ENCODE measurements at places on chromosomes 1 and 21. TPM values are rescaled to one million over a fixed set of nuclear protein-coding genes. Genes with fewer than 3 reads are reported as not detected.
A peak's percentile ranks its signal among the peaks of the same experiment; 100 is the strongest.

GRCh38 chr21:37130971-37131370 lies 57.9 kb downstream of the TTC3 start:
- DNase-seq, result no peak

DNA sequence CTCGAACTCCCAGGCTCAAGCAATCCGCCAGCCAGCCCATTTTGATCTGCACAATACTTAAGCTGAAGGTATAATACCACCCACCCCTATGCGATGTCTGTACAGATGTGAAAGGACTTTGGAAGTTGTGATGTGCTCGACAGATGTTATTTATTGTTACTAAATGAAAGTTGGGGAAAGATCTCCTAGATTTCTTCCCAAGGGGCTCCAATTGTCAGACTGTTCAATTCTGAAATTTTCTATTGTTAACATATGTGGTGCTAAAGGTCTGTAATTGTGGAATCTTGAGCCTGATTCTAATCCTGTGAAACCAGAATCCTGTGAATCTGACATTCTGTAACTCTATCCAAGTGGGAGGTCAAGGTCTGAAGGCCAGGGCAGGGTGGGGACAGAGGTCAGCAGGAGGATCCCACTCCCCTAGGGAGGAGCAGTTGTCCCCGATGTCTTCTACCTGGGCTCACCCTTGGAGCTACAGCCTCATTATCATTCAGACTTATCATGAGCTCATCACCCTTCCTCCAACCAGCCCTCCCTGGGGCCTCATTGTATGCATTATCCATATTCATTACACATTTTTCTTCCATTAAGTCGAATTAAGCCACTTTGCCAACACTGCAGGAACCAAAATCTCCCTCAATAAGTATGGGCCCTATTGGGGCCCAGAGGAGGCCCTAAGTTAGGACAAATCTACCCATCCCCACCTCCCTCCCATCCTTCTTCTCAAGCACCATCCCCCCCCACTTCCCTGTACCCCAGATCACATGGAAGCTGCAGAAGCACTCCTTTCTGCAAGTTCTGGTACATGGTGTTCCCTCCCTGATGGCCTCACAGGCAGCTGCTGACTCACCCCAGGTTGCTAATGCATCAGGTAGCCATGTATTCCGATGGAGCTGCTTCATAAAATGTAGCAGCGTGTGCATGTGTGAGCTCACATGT lies 32.3 kb downstream of the SHISAL2A start:
- DNase-seq, result no peak

DNA sequence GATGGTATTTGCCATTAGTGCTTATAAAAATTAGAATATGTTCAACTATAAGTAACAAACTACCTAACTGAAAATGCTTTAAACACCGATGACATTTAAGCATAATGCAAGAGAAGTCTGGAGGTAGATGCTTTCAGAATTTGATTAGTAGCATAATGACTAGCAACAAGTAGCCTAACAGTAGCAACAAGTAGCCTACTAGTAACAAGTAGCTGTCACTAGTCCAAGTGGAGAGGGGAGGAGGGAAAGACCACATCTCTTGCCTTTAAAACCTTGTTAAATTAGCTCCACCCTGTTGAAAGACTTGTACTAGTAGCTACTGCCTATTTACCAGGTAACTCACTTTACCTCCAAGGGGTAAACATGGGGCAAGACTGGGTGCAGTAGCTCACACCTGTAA lies 7.9 kb downstream of the GPR88 start:
- DNase-seq, result no peak

DNA sequence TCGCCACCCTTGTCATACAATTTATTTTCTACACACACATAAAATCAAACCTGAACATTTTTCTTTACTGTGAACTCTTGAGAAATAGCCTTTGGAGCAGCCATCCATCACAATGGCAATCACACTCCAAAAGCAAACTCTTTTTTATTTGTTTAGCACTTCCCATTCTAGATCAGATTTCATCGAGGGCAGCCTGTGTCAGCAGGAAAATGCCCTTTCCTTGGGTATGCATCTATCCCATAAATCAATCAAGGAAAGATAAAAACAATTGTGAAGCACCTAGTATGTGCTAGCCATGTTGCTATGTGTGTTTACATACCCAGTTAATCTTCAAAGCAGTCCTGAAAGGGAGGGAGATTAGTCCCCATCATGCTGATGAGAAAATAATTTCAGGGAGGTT lies 484.1 kb upstream of the USP24 start:
- no peak for DNase-seq

DNA sequence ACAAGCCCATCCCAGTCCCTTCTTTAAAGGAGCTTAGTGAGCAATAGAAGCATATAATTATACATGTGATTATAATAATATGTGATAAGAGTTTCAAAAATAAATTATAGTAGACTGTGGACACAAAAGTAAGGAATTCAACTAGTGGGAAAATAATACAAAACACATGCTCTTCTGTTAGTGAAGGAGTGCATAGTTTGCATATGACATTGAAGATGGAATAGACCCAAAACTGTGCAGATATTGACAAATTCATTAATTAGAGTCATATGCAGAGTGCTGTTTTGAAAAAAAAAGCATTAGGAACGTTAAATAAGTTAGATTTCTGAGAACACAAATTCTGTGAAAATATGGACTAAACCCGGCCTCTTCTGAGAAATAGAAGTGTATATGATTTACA lies 278.8 kb downstream of the ASTN1 start:
- no peak for DNase-seq

- peak; percentile 43 for DNase-seq
These were observed 169.2 kb downstream of the DHRS3 start for GRCh38 chr1:12448746-12449177.

DNA sequence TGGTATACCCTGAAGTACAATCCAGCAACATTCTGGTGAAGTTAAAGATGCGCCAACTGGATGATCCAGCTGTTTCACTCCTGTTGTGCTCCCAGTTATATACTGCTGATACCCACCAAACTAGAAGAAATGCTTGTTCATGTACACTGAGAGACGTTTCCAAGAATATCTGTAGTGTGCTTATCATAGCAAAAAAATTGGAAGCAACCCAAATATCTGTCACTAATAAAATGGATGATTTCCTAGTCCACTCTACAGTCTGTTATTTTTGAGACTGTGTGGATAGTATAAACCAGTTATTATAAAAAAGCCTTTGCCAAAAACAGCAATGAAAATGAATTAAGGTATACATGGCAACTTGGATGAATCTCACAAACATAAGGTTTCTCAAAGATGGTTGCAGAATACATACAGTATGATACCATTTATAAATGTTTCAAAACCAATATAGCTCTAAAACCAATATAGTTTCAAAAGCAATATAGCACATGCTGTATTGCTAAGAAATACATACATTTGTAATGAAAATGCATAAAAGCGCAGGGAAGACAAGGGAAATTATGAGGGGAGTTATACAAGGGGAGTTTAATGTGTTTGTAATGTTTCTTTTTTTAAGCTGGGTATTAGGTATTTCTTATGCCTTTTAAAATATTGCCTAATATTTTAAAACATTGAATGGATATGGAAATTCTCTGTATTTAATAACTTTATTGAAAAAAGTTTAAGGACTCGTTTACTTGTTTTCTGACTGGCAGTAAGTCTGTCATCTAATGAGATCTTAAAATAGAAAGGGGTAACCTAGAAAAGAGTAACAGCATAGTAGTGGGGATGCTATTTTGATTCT lies 36.5 kb downstream of the GPSM2 start:
- no peak for DNase-seq

DNA sequence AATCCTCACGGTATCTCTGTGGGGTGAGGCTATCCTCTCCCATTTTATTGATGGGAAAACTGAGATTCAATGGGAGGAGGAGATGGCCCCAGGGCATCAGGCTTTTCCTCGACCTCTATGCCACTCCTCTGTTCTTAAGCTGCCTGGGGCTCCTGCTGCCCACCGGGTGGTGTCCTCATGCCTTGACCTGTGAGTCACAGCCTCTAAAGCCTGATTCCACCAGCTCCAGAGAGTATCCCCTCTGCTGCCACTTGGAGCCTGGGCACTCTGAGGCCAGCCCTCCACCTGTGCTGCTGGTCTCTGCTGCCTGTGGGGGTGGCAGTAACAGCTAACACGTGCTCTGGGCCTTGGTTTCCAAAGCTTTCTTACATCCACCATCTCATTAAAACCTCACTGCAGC lies 241.2 kb downstream of the TRABD2B start:
- no peak for DNase-seq

DNA sequence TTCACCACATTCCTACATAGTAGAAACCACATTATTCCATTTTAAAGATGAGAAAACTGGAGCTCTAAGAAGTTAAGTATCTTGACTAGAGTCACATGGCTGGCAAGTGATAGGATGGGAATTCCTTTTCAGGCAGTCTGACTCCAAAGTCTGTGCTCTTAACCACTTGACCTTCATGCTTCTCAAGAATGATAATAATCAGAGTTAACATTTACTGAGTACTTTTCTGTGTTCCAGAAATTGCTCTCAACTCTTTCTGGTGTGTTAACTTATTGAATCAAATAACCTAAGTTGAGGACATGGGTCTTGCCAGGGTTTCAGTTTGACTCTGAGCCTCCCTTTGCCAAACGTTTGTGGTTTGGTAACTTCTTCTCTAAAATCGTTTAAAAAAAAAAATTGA lies 169.4 kb downstream of the RASAL2 start:
- DNase-seq, result no peak

GRCh38 chr1:89391686-89392085 lies 27.8 kb downstream of the GBP6 start:
- no peak for DNase-seq

DNA sequence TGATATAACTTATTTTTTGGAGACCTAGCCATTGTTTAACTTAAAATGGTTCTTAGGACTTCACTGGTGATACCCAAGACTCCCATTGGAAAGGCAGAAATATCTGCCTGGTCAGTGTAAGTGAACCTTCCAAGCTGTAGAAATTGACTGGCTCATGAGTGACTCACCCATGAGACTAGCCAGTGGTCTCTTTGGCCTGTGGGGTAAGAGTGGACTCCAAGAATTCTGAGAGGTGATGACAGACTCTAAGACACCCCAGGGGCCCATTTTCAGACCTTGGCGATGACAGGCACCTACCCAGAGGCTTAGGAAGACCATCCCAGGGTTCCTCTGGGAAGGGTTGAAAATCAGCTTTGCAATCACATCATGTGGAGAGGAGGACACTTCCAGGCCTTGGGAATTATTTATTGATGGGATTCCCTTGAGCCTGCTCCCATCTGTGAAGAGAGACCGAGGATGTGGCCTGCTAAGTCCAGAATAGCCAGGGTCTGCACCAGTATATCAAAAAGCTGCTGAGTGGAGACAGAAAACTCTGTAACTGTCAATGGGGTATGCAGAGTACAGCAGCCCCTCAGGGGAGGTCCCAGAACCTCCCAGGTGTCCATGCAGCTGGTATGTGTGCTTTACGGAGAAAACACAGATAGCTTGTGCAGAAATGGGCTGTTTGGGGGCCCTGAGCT lies 78.9 kb downstream of the KAZN start:
- DNase-seq, result no peak

DNA sequence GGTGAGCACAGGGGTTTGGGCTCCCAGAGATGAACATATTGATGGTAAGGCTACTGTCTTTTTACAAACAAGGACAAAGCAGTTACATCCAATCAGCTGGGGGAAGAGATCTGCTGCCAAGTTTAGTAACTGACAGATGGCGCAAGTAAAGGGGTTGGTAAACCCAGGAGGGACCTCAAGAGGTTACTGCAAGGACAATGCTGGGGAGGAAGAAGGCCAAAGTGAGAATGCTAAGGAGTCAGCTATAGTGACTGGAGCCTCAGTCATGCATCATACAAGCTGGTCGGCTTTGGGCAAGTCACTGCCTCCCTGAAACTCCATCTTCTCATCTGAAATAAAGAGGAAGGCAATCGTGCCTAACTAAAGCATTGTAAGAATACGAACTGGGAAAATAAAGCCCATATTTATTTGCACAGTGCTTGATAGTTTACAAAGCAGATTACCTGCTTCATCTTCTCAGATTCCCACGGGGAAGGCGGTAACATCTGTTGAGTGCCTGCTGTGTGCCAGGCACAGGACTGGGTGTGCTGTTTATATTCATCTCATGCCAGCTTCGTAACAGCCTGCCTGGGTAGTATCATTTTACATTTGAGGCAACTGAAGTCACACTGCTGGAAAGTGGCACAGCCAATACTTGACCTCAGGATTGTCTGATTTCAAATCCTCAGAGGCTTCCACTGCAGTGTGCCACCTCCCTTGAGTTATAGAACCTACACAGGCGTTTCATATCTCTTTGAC lies 114.8 kb downstream of the BEND5 start:
- DNase-seq, result no peak

Gene TEX38
- total RNA-seq, result not detected

Gene S100A8
- total RNA-seq, result not detected

Gene RGS13
- not detected for total RNA-seq

Gene C8A
- total RNA-seq, result not detected

Measured in H4 (cell line).